ENCODE measurements at places on chromosomes 3 and 15.

DNA sequence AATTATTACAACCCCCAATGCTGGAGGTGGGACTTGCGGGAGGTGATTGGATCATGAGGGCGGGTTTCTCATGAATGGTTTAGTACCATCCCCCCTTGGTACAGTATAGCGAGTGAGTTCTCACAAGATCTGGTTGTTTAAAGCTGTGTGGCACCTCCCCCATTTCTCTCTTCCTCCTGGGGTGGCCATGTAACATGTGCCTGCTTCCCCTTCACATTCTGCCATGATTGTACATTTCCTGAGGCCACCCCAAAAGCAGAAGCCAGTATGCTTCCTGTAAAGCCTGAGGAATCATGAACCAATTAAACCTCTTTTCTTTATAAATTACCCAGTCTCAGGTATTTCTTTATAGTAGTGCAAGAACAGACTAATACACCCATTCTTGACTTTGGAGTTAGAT lies 20.3 kb upstream of the PROK2 start:
- no peak for DNase-seq

DNA sequence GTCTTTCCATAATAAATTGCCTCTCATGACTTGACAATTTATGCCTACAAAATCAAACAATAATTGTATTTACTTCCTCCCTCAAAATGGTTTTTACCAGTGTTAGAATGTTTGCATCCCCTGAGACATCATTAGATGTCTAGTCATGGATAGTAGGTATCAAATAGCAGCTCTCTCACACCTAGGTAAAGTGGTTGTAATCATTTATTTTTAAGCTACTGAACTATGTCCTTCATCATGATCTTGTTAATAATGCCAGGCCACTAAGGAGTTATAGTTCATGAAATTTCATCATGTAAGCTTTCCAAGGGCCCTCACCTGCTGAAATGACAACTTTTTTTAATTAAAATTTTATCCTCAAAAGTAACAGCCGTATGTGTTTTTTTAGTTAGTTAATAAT lies 134.1 kb downstream of the ARPP21 start:
- no peak for DNase-seq

DNA sequence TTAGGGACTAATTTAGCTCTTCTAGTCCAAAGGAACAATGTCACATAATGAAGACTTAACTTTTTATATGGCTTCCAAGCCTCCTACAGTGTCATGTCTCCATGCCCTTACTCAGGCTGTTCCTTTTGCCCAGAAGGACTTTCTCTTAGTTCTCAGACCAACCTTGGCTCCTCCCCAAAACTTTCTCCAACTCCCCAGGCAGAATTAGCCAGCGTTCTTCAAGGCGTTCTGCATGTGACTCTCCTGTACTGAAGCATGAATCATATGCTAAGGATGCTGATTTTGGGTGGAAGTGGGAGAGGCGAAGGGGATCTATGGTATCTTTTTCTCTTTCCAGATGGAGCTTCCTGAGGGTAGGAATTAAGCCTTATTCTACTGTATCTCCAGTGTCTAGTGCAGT lies 335.1 kb upstream of the ICE2 start:
- DNase-seq: no peak

DNA sequence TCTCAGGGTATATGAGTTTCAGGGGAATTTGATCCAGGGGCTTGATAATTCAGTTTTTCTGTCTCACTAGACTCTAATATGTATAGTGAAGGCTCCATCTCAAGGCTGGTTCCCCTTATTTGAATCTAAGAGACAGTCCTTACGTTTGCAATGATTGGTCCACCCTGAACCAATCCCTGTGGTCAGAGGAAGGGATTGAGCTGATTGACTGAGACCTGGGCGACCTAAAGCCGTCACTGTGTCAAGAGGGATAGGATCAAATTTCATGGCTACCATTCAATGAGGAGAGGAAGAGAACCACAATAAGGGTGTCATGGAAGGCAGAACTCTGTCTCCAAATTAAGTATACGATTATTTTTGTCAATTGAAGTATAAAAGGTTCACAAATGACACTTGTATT lies 16.3 kb downstream of the NUDT16 start:
- no peak for DNase-seq

DNA sequence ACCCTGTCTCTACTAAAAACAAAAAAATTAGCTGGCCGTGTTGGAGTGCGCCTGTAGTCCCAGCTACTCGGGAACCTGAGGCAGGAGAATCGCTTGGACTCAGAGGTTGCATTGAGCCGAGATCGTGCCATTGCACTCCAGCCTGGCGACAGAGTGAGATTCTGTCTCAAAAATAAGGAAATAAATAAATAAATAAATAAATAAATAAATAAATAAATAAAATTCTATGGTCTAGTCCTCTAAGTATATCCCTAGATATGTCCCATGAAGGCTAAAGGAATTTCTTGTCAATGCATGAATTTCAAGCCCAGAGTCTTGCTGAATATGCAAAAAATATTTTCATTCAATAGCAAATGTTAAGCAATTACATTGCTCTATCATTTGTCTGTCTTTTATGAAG lies 149.0 kb downstream of the EPHA3 start:
- no peak for DNase-seq

- no peak for DNase-seq
These were observed 35.4 kb upstream of the ESYT3 start for GRCh38 chr3:138398791-138399575.

DNA sequence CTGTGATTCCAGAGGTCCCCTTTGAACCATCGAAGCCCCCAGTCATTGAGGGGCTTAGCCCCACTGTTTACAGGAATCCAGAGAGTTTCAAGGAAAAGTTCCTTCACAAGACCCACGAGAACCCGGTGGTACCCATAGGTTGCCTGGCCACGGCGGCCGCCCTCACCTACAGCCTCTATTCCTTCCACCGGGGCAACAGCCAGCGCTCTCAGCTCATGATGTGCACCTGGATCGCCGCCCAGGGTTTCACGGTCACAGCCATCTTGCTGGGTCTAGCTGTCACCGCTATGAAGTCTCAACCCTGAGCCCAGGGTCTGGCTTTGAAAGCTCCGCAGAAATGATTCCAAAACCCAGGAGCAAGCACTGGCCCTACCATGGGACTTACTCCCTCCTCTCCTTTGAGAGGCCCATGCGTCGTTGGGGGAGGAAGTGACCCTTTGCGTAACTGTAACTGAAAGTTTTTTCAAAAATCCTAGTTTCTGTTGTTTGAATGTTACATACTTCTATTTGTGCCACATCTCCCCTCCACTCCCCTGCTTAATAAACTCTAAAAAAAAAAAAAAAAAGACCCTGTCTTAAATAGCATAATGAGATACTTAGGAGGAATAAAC lies 85.1 kb upstream of the CSPG5 start:
- DNase-seq: no peak

- no peak for DNase-seq
These were observed 322.9 kb downstream of the ERC2 start for GRCh38 chr3:56145410-56145809.

- no peak for DNase-seq
These were observed 56.6 kb upstream of the FAM3D start for GRCh38 chr3:58723173-58723572.

DNA sequence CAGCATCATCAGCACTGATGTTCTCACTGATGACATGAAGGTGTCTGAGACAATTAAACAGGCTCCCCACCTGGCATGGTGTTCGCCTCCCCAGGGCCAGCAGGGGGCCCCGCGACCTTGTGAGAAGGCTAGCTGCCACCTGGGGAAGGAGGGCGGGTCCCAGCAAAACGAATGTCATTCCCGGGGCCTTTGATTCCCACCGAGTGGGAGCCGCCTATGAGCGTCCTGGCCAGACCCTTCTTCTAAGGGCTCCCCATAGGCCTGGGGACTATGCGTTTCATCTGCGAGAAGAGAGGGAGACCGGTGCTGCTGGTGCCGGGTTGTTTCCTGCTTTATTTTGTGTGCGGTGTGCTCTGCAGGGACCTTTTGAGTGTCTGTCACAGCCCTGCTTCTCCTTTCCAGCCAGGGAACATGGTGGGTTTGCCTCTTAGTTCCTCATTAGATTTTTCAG lies 20.5 kb upstream of the MINDY4B start:
- peak; percentile 67 for DNase-seq

- no peak for DNase-seq
These were observed 89.4 kb upstream of the SOX2 start for GRCh38 chr3:181622365-181622764.

- no peak for DNase-seq
These were observed 12.2 kb downstream of the CAV3 start for GRCh38 chr3:8745619-8746370.

DNA sequence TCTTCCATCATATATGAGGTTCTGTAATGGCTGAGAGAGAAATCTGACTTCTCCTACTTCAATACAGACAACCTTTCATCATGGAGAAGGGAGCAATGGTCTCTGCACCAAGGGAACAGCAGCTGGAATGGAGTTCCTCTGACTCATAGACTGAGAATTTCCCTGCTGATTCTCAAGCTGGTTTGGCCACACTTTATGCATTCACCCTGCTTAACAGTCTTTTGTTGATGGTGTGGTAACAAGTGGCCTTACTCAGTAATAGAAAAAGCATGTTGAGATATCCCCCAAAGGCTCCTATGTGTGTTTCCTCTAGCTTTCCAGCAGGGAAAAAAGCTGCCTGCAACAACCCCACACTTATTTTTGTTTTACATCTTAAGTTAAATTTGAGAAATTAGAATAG lies 138.1 kb downstream of the GREM1 start:
- peak; percentile 63 for DNase-seq

- no peak for DNase-seq
These were observed 105.5 kb upstream of the IL12A start for GRCh38 chr3:159882790-159883779.

DNA sequence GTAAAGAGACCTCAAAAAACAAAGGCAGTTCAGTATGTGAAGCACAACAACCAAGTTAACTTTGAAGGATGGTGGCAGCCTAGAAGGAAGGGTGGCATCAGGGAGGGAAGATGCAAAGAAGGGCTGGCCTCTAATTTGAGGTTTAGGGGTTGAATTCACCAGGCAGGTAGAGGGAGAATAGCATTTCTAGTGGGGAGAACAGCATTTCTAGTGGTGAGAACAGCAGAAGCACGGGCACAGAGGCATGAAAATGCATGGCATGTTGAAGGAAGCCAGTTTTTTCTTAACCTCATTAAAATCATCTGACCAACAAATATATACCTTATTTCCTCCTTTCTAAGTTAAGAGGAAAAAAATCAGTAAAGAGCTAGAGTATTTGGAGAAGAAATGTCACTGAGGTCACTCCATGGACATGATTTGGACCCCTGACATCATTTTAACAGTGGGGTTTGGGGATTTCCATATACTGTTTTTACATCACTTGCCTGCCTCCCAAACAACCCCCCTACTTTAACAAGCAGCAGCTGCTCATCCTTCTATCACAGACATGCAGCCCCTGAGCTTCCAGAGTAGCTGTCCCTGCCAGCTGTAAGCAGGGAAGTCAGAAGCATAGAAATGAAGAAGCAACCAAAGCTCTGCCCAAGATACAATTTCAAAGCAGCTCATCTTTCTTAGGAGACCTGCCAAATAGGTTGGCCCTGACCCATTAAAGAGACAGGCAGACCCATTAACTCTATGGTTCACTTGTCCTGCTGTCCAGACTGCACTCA lies 2.4 kb upstream of the POPDC2 start:
- no peak for DNase-seq

DNA sequence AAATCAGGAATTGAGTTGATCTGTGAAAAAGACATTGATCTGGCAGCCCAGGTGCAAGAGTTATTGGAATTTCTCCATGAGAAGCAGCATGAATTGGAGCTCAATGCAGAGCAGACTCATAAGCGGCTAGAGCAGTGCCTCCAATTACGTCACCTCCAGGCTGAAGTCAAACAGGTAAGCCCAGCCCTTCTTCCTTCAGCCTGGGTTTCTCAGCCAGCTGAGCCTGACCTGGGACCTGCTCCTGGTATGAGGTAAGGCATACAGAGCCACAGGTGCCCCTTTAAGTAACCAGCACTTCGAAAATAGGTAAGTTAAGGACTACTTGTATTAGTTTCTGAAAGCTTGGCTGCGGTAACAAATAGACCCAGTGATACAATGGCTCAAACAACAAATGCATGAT lies 307.4 kb upstream of the UMPS start:
- DNase-seq: no peak

GRCh38 chr3:36813305-36813704 lies 49.0 kb upstream of the DCLK3 start:
- DNase-seq: no peak

Data from NT2/D1 (cell line).